Stimulated activated CD4-positive, alpha-beta T cell treated with anti-CD3 and anti-CD28 coated beads, Interleukin-4, amount 100 ng/mL, for 24 hours (primary cell): ENCODE measurements at places on chromosomes 2 and 18.

DNA sequence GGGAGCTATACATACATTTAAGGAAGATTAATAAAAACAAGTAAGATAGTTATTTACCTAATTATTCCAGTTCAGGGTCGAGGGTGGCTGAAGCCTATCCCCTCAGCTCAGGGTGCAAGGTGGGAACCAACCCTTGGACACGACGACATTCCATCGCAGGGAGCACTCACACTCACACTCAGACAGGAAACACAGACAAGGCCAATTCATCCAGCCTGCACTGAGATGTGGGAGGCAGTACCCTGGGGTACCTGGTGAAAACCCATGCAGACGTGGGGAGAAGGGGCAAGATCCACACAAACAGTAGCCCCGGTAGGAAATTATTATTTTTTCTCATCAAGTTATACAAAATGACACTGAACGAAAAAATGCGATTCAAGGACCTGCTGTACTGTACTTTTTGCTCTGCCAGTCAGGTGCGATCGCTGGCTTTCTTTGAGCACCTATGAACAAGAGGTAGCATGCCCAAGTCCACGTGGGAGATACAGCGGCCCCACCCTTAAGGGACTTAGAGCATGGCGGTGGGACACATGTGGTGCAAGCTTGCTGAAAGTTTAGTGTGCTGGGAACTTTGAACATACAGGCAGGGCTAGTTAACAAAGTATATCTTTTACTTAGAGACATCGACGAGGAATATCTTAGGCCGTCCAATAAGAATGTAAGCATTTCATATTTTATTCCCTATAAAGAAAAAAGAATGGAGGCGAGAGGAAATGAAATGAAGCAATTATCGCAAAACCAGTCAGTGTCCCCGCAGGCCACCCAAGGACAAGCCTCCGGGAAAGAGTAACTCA lies 624 bp downstream of the METTL8 start:
- peak; percentile 58 for DNase-seq

DNA sequence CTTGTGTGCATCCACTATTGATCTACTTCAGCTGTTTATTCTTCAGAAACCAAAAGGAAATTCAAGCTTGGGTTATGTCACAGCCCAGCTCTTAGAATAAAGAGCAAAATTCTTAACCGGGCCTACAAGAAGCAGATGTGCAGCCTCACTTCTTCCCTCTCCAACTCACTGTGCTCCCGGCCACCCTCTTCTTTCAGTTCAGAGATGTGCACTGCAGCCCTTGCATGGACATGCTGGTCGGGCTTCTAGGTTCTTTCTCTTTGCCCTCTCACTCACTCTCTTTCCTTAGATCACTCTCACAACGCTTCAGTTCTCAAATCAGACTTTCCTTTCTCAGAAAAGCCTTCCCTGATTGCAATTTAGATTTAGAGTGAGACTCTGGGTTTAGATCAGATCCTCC lies 104.1 kb downstream of the CHN1 start:
- DNase-seq = peak; percentile 13

- no peak for DNase-seq
Observed at GRCh38 chr18:64097497-64097896, 51.4 kb downstream of the LINC00305 start.

- no peak for DNase-seq
Observed at GRCh38 chr2:177031438-177032180, 181.0 kb upstream of the HNRNPA3 start.

- no peak for DNase-seq
Observed at GRCh38 chr2:29579495-29580169, 341.8 kb downstream of the ALK start.

DNA sequence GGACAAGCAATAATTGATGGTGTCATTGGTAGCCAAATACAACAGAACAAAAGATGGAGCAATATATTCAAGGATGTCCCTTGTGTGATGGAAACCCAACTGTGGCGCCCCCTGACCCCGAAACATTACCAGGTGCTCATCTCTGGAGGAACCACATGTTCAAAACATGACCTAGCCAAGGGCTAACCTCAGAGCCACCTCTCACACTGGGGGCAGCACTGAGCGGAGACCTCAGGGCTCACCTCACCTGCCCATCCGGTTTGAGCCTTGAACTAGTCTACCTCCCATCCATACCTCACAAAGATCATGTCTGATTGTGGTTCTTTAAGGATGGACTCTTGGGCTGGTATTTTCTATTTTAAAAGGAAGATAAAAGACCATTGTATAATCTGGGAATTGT lies 314.4 kb upstream of the CDH7 start:
- no peak for DNase-seq

DNA sequence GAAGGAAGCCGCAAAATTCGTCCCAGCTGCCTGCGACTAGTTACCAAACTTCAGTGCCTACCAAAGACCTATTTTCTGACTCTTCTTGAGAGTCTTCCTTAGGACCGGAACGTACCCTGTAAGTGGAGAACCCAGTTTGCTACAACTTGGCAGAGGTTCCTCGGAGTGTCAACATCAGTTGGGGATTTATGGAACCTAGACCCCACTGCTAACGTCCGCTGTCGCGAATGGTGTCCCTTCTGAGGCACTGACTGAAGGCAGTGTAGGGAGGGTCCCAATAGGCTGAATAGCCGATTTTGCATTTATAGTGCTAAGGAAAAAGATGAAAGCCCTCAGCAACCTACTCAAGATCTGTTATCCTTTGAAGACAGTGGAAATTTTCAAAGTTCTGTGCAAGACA lies 568 bp upstream of the STK17B start:
- no peak for DNase-seq

- DNase-seq = peak; percentile 67
Observed at GRCh38 chr2:106085181-106085940, 108.7 kb downstream of the UXS1 start.

- DNase-seq = no peak
Observed at GRCh38 chr2:38400513-38400912, 23.4 kb upstream of the ATL2 start.

DNA sequence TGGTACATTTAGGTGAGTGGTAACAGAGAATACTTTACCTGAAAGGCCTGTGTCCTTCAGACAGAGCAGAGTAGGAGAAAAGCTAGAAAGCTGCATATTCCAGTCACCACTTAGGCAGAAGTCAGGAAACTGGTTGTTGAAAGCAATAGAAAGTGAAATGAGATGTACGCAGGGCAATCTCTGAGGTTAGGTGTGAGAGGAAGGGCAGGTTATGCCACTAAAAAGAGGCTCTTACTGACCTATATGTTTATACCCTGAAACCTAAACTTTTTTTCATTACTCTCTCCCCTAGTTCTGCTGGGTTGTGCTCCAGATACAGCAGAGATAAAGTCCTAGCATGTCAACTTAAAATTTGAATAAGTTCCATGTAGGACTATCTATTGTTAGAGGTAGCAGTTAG lies 93.5 kb downstream of the COX7A2L start:
- no peak for DNase-seq

GRCh38 chr2:42050010-42050702 lies 2.3 kb downstream of the PKDCC start:
- DNase-seq = no peak

DNA sequence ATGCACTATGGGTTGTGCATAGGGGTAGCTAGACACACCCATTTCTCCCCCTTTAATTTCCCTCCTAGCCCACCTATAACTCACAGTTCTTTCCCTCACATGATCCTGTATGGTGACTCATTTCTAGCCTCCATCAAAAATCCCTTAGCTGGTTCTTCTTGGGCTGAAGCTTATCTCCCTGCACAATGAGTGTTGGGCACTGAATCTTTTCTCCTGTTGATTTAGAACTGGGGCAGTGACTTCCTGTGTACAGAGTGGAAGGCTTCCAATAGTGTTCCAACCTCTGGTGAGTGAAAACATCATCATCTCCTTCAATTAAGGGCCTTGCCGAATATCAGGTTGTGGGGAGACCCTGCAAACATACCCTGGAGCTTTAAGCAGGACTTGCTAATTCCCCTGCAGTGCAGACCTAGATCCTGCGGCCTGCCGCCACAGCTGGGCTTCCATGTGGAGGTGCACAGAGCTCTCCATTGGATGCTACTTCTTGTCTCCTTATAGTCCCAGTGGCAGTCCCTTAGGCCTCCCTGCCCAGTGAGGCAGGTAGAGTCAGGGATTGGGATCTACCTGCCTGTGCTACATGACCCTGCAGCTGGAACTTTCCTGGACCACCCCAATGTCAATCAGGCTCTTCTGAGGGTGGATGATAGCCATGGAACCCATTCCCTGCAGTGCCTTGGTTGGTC lies 121.8 kb downstream of the PLB1 start:
- DNase-seq = no peak

DNA sequence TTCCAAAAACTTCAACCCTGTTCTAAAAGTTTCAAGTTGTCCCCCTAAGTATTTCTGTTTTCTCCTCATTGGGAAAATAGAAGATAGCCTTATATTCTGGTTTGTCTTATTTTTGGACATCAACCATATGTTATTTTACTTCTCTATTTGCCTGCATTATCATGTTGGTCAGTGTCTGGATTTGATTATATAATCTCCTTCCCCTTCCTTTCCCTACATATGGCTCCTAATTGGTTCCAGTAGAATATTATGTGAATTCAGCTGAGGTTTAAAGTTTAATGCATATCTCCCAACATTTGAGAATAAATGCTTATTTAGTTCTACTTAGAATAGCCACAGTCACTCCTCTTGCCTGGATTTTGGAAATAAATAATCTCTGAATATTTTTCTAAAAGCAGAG lies 66.9 kb downstream of the OXER1 start:
- no peak for DNase-seq

- DNase-seq = no peak
Observed at GRCh38 chr2:71130905-71131244, 441 bp downstream of the MPHOSPH10 start.

- DNase-seq = no peak
Observed at GRCh38 chr18:55136864-55137263, 177.6 kb upstream of the CCDC68 start.

DNA sequence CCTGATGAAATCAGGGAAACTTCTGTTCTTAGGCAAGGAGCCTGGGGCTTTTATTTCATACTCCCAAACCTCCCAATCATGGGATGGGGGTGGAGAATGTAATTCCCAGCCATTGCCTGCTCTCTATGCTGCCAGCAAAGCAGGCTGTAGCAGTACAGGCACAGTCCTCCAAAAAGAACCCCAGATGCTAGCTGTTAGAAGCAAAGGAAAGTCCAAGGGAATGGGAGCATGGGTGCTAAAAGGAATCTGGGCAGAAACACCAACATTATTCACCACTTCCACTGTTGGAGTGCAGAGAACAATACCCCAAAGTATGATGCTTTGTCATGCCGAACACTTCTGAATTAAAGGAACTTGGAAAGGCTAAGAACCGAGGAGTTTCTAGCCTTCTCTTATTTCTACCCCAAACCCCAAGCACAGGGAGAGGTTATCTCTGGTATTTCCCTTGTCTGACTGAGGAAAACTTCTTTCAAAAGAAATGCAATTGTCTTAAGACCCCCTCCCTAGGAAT lies 24.7 kb downstream of the MDH1 start:
- DNase-seq = no peak

DNA sequence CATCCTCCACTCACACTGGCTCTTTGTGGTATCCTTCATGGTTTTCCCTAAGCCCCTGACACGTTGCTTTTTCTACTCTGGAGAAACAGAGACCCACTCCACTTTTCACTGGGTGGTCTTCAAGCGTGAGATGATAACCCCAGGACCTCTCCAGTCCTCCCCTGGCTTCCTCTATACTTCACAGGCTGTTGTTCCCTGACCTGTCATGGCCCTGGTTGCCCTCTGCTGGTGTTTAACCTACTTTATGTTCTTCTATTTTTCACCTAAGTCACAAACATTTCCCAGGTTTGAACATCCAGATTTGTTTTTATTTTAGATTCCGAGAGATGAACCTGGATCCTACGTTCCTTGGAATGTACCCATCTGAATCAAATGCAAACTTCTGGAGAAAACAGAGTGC lies 84.5 kb downstream of the AOX1 start:
- no peak for DNase-seq

- no peak for DNase-seq
Observed at GRCh38 chr2:106614511-106615291, 127.5 kb downstream of the CD8B2 start.

DNA sequence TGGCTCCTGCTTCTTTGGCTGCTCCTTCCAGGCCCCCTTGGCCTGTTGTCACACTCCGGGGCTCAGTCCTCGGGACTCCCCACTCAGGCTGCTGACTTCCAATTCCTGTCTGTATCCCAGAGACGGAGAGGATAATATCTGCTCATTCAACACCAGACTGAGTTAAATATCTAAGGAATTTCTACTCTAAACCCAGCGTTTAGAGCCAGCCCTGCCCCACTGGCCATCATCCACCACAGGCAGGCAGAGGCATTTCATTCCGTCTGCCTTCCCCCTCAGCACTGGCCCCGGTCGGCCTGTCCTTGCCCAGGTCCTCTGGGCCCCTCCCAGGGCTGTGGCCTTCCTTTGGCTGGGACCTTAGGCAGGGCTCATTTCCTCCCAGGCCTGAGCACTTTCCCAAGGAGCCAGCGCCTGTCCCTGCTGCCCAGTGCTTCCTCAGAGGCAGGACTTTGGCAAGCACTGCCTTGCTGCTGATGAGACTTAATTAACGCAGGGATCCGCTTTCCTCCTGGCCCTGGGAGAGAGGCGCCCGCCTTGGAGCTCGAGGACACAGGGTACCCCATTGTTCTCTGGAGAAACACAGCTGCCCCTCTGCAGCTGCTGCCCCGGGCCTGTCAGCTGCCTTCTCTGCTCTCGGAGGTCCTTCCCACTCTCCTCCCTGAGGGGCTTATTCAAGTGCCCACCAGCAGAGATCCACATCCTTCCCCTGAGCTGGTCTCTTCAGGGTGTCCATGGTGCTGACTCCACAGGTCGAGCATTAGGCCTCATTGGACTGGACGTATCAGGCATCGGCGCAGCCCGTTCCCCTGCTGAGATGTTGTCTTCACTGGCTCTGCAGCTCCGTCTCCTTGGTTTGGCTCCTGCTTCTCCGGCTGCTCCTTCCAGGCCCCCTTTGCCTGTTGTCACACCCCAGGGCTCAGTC lies 42.8 kb downstream of the ATOH8 start:
- no peak for DNase-seq

DNA sequence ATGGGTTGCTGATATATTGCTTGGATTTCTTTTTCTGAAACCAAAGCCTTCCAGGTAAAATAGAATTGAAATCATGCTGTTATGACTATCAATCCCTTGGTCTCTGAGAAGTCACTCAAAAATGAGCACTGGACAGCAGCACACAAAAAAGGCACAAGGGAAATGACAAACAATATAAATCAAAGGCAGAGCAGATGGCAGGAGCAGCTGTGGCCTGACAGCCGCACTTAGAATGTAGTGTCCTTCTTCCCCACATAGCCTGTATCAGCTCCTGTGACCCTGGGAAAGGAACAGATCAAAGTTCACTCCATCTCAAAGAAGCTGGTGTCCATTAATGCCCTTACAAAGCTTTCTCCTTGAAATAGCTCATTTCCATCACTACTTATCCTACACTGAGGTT lies 326.7 kb downstream of the SUCLG1 start:
- DNase-seq = no peak

DNA sequence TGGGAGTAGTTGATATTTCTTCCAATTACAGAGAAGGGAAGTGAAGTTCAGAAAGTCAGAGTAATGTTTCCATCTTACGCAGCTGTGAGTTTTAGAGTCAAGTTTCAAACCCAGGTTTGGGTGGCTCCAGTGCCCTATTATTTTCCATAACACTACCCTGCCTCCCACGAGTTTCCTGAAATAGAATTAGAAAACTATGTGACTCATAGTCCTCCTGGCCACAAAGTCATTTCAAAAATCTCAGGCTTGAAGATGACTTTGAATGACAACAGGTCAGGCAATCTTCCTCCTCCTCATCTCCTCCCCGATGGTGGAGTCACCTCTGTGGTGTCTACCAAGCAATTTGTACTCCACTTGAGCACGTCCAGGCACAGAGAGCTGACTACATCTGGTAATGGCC lies 212.3 kb upstream of the TRIB2 start:
- peak; percentile 74 for DNase-seq
